ENCODE measurements at places on chromosomes 3 and 15.

- DNase-seq = no peak
These were observed 236.4 kb downstream of the LPP start for GRCh38 chr3:188390343-188390718.

DNA sequence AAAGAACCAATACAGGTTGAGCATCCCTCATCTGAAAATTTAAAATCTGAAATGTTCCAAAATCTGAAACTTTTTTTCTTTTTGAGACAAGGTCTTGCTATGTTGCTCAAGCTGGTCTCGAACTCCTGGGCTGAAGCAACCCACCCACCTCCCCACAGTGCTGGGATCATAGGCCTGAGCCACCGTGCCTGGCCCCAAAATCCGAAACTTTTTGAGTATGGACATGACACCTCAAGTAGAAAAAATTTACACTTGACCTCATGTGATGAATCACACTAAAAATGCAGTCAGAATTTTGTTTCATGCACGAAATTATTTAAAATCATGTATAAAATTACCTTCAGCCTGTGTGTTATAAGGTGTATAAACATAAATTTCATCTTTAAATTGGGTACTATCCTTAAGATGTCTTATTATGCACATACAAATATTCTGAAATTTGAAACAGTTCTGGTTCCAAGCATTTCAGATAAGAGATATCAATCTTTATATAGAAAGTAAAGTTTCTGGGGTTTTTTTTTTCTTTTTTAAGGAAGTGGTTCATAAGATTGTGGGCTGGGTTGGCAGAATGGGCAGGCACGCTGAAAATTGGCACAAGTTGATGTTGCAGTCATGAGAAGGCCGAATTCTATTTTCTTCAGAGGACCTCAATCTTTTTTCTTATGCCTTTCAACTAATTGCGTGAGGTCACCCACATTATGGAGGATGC is 72.5 kb downstream of the SPRED1 start:
- no peak for DNase-seq

DNA sequence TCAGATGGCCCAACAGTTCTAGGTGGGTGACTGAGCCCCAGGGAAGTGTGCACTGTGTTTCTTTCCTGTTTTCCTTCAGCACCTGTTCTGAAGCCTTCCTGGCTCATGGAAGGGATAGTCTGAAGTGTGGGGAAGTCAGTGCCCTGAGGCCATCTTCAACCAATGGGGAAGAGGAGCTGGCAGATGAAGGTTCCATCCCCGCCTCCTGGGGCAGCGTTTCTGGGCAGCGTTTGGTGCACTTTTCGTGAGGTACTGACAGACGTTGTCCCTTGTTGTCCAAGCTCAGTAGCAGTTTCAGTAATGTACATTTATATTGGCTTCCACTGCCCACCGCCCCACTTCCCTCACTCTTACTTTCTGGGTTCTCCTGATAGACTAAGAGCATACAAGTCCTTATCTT is 42.6 kb upstream of the SLC25A26 start:
- no peak for DNase-seq

GRCh38 chr3:37218206-37218605 is 43.8 kb upstream of the LRRFIP2 start:
- DNase-seq = no peak

- DNase-seq = no peak
These were observed 274.5 kb upstream of the C2CD4B start for GRCh38 chr15:62439543-62440016.

GRCh38 chr15:25796395-25796794 is 66.7 kb downstream of the ATP10A start:
- no peak for DNase-seq

DNA sequence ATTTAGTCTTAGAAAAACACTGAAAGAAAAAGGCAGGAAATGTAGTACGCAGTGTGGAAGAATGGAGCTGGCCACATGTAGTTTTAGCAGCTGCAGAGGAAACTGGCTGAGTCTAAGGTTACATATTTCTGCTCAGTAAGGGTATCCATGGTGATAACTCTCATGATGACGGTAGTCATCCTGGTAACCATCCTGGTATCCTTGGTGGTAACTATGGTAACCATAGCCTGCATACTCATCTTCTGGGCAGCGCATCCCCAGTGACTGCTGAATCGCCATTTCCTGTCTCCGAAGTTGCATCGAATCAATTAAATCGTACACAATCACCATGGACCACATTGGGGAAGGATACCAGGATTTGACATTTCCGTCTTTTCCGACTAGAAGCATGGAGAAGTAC is 35.7 kb downstream of the CCDC80 start:
- no peak for DNase-seq

DNA sequence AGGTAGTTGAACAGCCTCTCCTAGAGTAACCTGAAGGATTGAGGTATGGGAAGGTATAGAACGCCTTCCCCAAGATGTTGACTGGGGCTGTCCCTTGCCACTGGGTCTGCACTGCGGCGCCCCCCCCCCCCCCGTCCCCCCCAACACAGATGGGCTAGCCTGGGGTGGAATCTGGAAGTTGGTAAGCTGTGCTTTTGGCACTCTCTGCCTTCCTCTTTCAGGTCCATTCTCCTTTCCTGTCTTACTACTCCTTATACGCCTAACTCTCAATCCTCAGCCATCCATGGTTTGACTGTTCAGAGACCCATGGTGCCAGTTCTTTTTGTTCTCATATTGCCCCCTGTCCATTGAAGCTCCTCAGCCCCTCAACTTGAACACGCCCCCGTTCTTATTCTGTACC is 42.8 kb downstream of the MAP2K1 start:
- no peak for DNase-seq

DNA sequence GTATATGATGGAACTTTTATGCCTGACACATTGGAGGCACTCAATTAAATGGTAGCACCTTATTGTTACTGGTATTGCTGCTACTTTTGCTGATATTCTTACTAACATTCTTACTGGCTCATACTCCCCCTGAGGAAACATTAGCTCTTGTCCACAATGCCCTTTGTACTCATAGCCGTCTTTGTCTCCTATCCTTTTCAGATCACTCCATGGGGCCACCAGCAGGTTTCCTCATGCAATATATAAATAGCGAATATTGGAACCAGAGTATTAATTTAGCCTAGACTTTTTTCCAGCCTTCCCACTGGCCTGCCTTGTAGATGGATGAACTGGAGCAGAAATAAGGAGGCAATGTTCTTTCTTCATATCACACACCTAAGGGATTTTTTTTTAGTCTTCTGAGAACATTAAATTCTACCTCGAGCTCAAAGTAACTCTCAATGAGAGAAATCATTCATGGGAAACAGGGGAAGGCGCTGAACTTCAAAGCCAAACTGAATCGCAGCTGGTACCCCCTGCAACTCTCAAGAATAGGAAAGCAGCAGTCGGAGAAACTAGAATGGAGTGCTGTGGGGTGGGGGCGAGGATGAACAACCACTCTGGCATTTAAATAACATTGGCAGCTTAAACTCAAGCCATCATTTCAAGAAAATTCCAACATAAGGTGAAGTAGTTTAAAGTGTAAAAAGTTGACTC is 300.3 kb downstream of the TAFA4 start:
- no peak for DNase-seq

GRCh38 chr3:65788461-65788860 is 250.3 kb downstream of the MAGI1 start:
- no peak for DNase-seq

DNA sequence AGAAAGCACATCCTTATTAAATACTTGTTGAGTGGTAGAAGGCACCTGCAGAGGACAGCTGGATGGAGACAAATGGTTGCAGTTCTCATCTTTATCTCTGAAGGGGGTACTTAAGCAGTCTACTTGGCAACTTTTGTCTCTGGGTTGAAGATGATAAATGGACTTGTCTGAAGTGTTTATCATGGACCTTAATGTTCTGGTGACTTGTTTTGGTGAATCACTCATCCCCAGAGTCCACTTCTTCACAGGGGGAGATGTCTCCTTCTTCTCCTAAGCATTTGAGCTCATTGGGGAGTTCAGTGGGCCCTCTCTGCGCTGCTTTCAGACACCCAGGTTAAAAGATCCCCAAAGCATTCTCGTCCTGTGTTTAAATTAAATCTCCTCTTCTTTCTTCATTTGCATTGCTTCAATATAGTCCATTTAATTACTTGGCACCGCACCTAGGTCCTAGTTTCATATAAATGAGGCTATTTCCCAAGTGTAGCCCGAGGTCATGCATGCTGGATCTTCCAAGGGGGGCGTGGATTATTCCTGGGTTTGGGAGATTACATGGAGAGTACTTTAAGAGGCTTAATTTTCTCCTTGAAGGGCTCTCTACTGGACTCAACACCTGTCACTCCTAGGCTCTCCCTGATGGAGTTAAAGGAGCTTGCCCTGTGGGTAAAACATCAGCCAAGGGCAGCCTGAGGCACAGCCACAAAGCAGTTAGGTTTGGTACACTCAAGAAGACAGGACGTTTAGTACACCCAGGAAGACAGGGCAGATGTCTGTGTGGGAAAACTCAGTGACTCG is 239.3 kb upstream of the C2CD4B start:
- no peak for DNase-seq

- no peak for DNase-seq
These were observed 17.9 kb upstream of the HDAC11 start for GRCh38 chr3:13462125-13462629.

DNA sequence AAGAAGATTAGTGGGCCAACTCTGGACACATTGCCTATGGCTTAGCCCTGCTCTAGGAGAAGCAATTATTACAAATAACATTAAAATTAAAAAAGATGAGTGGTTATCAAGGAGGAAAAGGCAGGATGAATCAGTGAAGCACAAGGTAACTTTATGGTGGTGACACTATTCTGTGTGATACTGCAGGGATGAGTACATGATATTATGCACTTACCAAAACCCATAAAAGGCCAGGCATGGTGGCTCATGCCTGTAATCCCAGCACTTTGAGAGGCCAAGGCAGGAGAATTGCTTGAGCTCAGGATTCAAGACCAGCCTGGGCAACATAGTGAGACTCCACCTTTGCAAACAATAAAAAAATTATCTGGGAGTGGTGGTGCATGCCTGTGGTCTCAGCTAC is 344.3 kb upstream of the CDIN1 start:
- DNase-seq = no peak

DNA sequence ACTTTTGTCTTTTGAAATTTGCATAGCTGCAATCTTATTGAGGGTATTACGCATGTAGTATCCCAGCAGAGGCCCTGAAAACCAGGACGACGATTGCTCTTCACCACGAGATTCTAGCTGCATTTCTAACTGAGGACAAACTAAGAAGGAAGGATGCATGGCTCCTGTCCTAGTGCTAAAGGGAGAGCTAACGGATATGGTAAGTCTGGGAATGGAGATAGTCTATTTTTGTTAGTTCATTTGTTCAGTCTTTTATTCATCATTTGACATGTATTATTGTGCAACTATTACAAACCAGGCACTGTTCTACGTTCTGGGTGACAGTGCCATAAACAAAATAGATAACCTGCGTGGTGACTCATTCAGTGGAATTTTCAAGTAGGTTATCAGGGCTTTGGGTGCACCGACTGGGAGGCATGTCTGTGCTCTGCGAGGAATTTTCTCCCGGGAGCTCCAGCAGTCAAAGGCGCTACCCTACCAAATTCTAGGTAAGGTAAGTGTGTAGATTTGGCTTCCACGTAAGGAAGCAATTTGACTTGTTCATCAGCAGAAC is 51.9 kb upstream of the ETV5 start:
- DNase-seq = no peak

- no peak for DNase-seq
These were observed 31.0 kb upstream of the AVEN start for GRCh38 chr15:34070003-34070402.

DNA sequence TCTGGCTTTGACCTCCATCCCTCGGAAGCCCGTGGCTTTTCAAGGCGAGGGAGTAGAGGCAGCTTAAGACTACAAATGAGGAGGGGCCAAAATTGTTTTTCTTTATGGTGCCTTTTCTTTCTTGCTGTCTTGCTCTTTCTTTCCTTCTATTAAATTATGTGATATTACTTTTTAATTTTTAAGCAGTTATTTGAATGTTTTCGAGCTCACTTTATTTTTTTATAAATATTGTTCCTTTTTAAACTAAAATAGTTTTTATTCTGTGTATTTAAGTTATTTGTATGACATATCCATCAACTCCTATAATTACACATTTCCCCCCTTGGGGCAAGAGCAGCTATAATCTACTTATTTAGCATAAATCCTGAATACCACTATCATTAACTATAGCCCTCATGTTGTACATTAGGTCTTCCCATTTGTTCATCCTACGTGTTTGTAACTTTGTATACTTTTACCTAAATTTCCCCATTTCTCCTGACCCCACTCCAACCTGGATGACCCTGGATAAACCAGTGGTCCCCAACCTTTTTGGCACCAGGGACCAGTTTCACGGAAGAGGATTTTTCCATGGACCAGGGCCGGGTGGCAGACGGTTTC is 622 bp upstream of the PLSCR1 start:
- DNase-seq = no peak

- DNase-seq = no peak
These were observed 60.5 kb upstream of the KY start for GRCh38 chr3:134711284-134711683.

DNA sequence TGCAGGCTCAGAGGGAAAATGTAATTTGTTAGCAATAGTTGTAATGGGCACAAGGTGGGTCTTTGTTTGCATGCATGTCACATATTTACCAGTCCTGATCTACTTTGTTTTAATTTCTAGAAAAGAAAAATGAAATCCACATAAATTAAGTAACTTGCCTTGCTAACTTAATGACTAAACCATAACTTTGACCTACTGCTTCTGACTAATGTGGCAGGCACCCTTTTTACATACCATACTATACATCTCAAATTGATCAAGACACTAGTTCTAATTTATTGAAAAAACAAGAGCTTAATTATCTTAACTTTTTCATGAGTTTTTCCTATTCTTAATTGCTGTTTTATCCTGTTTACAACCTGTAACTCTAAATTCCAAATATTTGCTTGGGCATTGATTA is 93.2 kb downstream of the ATP11B start:
- DNase-seq = no peak

DNA sequence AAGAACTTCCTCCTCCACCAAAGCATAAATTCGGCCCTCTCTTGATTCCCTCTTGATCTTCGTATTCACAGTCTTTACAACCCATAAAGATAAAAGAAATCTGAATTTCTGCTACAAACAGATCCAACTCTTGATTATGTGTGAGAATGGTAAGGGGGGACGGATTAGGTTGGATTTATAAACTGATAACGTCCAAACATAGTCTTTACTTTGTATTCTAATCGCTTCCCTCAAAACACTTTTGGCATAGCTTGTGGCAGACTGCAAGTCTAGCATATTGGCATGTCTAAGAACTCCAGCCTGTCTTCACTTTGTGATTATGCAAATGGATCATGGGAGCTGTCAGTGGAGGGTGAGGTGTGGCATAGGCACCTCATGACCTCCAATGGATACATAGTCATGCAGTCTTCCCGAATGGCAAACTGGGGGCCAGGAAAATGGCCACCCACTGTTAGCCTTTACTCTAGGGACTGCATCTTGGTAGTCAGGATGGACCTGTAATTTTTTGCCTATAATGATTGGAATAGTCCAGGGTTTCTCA is 24.3 kb upstream of the GPR171 start:
- no peak for DNase-seq

GRCh38 chr3:61724183-61724582 is 162.8 kb downstream of the PTPRG start:
- DNase-seq = no peak

DNA sequence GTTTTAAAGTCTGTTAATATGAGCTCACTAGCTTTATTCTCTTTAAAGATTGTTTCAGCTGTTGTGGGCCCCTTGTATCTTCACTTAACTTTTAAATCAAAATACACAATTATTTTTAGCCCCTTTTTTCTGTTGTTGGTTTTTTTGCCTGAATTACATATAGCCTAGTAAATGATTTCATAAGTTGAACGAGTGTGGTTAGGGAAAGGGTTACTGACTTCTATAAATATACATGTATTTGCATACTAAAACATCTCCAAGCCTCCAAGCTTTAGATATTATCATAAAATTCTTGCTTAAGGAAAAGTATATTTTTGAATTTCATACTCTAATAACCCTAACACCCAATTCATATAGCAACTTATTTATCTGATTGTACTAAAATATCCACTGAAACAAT is 73.2 kb upstream of the ARL6 start:
- DNase-seq = no peak

Measured in CD4-positive, alpha-beta T cell treated with Interleukin-6 at 100 ng/mL for 8 hours (primary cell).